GM12878 (cell line): ENCODE measurements at places on chromosomes 1 and 21. TPM values are rescaled to one million over a fixed set of nuclear protein-coding genes. Genes with fewer than 3 reads are reported as not detected.

DNA sequence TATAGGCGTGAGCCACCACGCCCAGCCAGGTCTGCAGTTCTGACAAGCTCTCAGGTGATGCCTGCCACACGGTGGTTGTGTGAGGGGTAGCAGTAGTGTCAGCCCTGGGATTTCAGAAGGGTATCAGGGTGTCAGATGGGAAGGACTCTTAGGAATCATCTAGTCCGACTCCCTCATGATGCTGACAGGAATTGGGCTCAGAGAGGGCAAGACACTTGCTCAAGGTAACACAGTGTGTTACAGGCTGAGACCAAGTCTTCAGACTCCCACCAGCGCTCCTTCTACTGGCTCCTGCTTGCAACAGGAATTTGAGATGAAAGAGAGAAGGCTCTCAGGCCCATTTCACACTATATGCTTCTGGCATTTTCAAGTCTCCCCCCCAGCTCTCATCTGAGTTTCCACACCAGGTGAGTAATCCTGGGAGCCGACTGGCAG lies 6.9 kb downstream of the HTR1D start:
- no peak for DNase-seq

- no peak for DNase-seq
Measured at GRCh38 chr1:5287178-5288150, 633.1 kb downstream of the AJAP1 start.

DNA sequence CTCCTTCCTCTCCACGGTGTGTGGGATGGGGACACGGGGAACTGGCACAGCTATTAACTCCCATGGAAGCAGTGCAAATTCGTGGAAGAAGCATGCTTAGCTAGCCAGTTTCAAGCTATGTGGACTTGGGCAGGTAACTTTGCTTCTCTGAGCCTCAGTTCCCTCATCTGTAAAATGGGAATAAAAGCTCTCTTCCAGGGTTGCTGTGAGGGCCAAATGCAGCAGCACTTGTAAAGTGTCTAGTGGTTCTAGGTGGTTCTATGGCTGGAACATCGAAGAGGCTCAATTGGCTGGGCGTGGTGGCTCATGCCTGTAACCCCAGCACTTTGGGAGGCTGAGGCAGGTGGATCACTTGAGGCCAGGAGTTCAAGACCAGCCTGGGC lies 43.3 kb downstream of the DHRS3 start:
- DNase-seq = no peak

DNA sequence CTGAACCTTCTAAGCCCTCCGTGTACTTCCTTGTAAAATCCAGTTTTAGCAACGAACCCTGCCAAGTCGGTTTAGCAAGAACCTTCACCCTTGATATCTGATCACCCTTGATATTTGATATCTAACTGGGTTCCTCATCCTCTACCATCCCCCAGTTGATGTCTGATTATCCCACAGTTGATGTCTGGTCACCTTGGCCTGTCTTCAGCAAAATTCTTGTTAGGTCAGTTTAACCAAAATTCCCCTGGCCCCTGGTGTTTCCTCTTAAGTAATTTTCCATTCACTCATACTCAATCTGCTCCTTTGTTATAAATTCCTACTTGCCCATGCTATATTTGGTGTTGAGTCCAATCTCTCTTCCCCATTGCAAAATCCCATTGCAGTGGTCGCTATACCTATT lies 114.5 kb upstream of the ZNHIT6 start:
- DNase-seq = no peak

DNA sequence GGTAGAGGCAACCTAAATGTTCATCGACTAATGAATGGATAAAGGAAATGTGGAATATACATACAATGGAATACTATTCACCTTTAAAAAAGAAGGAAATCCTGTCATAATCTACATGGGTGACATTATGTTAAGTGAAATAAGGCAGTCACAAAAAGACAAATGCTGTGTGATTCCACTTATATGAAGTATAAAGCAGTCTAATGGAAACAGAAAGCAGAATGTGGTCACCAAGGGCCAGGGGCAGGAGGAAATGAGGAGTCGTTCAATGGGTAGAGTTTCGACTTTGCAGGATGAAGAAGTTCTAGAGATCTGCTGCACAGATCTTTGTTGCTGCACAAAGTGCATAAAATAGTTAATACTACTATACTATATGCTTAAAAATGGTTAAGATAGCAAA lies 7.8 kb downstream of the DIPK1A start:
- no peak for DNase-seq

The TSPAN2 gene
- total RNA-seq = not detected in 2 replicates

The NR0B2 gene
- not detected in 2 replicates for total RNA-seq

The CELA3A gene
- 7.6 and 9.0 TPM in 2 replicates for total RNA-seq

The RNF19B gene
- total RNA-seq = 30.3 and 32.2 TPM in 2 replicates

The SYT2 gene
- total RNA-seq = not detected in 2 replicates
